ENCODE measurements at places on chromosomes 7 and 10. TPM values are rescaled to one million over a fixed set of nuclear protein-coding genes. Genes with fewer than 3 reads are reported as not detected.
A peak's percentile ranks its signal among the peaks of the same experiment; 100 is the strongest.

- no peak for DNase-seq
Measured at GRCh38 chr10:78403781-78404180, 370.1 kb downstream of the RPS24 start.

Gene ECHDC3
- not detected for total RNA-seq

DNA sequence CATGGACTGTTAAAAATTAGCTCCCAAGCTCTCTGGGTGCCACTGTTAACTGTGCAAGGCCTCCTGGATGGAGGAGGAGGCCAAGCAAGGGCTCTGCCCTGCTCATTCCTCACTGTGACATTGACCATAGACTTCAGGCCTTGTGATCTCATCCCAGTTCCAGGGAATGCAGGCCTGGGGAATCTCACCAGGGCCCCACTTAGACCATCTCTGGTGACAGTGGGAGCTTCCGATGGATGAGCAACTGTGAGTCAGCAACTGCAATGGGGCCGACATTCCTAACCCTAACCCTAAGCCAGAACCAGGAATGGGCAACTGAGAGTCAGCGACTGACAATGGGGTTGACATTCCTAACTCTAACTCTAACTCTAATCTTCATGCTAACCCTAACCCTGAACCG, 50.4 kb upstream of the MSMB start:
- no peak for DNase-seq

Gene TEX47
- not detected for total RNA-seq

Gene GATA3
- 149 TPM for total RNA-seq

Gene TAS2R39
- total RNA-seq, result not detected

DNA sequence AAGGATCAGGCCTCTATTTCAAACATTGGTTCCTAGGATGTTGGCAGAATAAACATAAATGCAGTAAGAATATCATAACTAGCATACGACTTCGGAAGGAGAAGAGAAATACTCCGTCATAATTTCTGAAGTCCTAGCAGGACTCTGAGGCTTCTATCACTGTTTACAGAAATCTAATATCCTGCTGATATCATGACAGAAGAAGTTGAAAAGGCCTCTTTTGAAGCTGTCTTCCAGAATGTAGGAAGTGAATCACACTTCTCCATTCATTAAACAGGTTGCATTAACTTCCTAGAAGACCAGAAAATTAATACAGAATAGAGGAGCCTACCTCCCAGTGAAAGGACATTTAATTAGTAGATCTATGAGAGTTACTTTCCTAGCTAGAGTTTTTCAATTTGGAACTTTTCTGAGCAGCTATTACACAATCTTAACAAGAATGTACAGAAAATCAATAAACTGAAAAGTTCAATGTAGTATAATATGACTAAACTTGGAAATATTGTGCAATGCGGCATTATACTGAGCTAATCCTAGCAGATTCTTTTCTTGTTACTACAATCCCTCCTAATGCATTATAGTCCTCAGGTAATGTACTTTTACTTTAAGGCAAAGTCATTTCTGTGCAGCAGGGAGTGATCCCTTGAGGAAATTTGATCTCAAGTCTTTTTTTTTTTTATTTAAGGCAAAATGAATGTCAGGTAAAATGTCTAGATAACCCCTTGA, 622.6 kb upstream of the CELF2 start:
- no peak for DNase-seq

DNA sequence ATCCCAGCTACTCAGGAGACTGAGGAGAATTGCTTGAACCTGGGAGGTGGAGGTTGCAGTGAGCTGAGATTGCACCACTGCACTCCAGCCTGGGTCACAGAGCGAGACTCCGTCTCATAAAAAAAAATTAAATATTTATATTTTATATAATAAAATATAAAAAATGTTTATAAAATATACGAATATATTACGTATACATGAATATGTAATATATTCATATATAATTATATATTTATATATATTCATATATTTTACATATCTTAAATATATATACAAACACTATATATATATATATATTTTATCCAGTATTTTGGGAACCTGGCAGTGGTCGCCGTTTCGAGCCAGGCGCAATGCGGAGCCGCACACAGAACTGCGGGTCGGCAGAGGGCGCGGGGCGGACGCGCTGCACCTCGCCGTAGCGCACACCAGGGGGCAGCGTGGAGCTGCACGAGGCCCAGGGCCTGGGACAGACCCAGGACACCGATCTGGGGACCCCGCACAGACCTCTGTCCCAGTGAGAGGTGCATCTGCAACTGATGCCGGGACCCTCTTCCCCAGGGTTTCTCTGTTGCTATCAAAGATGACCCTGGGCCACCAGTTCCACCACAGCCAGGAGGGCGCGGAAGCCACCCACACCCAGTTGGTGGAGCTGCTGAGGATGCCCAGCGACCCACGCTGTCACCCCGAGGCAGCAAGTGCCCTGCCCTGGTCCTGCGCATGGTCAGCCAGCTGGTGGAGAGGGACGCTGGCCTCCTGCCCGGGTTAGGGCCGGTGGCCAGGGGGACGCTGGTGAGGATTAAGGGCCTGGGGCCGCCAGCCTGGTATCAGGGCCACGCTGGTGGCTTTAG, 22.7 kb downstream of the AP5Z1 start:
- DNase-seq, result peak; percentile 58

Gene VWC2
- not detected for total RNA-seq

- DNase-seq, result no peak
Measured at GRCh38 chr10:48411510-48411909, 105.0 kb downstream of the MAPK8 start.

Gene MARVELD1
- 2.7 TPM for total RNA-seq

DNA sequence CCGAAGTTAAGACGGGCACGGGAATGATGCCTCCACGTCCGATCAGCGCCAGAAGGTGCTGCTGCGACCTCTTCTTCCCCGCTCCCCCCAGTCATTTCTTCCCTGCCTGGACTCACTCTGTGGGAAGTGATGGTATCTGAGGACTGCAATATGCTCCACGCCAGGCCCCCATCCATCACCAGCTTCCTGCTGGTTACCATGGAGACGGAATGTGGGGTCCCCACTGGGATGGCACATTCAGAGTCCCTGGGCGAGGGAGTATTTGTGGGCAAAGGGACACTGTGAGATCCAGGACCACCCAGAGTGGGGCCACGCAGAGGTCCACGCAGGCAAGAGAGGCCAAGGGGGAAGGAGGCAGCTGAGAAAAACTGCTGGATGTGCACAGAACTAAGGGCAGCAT, 39.7 kb downstream of the CARD11 start:
- DNase-seq, result no peak

DNA sequence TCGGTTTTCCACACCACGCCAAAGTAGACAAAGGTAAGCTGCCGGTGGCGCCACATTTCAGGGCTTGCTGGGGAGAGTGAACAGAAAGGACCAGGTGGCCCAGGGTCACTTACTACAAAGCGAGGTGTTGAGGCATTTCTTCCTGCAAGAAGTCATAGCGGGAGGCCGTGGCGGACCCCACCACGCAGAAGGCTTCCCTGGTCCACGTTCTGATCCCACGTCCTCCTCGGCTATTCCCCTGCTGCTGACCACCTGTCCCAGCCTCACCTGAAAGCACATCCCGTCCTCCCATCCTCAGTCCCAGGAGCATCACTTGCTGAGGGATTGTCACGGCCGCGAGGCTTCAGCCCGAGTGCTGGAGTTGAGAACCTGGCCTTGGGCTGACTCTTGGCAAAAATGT, 139.2 kb downstream of the DYNC2I1 start:
- DNase-seq, result no peak

- DNase-seq, result no peak
Measured at GRCh38 chr7:28837216-28837615, 120.9 kb downstream of the TRIL start.

Gene ZNF22
- 12.5 TPM for total RNA-seq

DNA sequence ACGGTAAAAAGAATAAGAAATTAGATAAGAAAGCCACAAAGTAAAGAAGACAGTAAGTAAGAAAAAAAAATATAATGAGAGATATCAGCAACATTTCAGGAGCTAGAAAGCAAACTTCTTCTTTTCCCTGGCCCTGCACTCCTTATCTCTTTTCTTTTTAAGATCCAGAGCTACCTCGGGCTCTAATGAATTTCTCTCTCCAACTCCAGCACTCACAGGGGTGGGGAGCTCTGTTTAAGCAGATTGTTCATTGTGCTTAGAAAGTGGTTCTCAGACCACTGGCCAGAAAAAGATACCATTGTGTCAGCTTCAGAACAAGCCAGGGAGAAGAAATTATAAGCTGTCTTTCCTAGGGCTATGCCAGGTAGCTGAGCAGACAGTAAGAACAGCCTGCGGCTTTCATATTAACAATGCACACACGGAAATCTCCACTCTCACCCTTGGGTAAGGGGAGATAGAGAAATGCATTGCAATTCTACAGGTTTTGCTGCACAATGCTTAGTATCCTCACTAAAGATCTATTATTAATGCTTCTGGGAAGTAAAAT, 19.3 kb downstream of the OR2F1 start:
- no peak for DNase-seq

DNA sequence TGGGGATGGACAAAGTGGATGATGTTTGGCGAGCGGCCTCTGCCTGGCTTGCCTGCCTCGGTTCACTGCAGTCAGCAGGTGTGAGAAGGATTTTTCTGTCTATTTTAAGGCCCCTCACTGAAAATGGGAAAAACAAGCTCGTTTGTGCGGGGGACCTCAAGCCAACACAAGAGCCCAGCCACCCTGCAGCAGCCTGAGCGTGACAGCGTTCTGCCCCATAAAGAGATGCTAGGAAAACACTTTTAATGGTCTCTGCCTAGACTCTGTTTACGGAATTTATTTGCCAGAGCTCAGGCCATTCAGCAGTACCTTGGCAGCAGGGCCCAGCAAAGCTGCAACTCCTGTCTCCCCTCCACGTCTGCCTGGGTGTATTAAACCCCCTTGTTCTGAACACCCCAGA, 131.7 kb downstream of the GRK5 start:
- no peak for DNase-seq

Gene TMEM184A
- total RNA-seq, result not detected

Gene ADAMTS14
- total RNA-seq, result not detected

Gene SPDYE6
- not detected for total RNA-seq

DNA sequence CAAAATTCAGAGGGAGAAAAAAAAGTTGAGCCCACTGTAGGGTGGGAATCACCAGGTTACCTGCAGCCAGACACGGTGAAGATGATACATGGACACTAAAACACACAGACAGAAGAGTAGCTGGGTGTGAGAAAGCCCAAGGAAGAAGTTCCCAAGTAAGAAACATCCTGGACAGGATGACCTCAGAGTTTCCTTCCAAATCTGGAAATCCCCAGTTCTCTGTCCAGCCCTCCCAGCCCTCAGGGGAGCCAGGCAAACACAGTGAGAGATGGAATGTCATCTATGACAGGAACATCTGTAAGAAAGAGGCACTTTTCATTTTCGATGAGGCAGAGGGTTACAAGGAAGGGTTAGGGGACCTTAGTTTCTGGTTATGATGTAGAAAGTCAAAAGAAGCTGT, 125.1 kb upstream of the LYZL1 start:
- no peak for DNase-seq

DNA sequence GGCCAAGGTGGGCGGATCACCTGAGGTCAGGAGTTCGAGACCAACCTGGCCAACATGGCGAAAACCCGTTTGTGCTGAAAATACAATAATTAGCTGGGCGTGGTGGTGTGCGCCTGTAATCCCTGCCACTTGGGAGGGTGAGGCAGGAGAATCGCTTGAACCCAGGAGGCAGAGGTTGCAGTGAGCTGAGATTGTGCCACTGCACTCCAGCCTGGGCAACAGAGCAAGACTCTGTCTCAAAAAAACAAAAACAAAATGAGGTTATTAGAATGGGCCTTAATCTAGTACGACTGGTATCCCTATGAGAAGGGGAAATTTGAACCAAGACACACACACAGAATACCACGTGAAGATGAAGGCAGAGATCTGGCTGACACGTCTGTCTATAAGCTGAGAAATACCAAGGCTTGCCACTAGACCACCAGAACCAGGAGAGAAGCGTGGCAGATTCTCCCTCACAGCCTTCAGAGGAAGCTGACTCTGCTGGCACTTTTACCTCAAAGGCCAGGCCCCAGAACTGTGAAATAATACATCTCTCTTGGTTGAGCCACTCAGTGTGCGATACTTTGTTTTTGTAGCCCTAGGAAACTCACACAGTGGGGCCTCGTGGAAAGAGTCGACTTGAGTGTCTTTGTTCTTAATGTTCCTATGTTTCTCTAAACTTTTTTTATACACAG, 59.6 kb downstream of the TMEM209 start:
- DNase-seq, result no peak

GRCh38 chr7:1320616-1321240, 88.1 kb downstream of the UNCX start:
- no peak for DNase-seq

GRCh38 chr10:3579845-3580244, 205.2 kb downstream of the KLF6 start:
- no peak for DNase-seq

Gene OPN1SW
- total RNA-seq, result not detected

- DNase-seq, result no peak
Measured at GRCh38 chr10:7035126-7035761, 375.6 kb downstream of the SFMBT2 start.

Gene PKD2L1
- total RNA-seq, result 0.80 TPM

DNA sequence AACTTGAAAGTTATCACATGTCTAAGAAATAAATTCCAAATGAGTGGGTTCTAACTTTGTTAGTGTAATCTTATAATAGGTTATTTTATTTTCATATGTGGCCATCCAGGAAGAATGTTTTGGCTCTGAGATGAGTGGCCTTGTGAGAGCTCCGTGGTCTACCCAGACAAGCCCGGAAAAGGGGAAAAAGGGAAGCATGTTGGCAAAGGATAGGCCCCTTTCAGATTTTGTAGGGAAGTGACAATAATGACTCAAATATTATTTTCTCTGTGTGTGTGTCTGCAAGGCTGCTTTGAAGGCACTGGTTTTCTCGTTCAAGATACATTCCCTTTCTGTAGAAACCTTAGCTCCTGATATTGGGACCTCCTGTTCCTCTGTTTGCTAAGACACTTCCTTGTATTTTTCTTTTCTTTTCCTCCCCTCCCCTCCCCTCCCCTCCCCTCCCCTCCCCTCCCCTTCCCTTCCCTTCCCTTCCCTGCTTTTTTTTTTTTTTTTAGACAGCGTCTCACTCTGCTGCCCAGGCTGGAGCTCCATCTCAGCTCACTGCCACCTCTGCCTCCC, 240.8 kb downstream of the LRMDA start:
- no peak for DNase-seq

Gene FAM25A
- total RNA-seq, result not detected

GRCh38 chr7:104038136-104038535, 48.7 kb upstream of the RELN start:
- no peak for DNase-seq
